ENCODE measurements at places on chromosomes 4 and X.

- no peak for DNase-seq
Measured at GRCh38 chr4:188444500-188444899, 305.3 kb downstream of the TRIML1 start.

GRCh38 chr4:11428231-11428898 is at the start of gene HS3ST1:
Gene HS3ST1 (minus strand): TSS chr4:11428894. CDS start chr4:11400005, 28,889 bp downstream.
- DNase-seq: no peak

GRCh38 chr4:1356181-1356998 is 9.4 kb downstream of the UVSSA start:
- peak; percentile 65 for DNase-seq

DNA sequence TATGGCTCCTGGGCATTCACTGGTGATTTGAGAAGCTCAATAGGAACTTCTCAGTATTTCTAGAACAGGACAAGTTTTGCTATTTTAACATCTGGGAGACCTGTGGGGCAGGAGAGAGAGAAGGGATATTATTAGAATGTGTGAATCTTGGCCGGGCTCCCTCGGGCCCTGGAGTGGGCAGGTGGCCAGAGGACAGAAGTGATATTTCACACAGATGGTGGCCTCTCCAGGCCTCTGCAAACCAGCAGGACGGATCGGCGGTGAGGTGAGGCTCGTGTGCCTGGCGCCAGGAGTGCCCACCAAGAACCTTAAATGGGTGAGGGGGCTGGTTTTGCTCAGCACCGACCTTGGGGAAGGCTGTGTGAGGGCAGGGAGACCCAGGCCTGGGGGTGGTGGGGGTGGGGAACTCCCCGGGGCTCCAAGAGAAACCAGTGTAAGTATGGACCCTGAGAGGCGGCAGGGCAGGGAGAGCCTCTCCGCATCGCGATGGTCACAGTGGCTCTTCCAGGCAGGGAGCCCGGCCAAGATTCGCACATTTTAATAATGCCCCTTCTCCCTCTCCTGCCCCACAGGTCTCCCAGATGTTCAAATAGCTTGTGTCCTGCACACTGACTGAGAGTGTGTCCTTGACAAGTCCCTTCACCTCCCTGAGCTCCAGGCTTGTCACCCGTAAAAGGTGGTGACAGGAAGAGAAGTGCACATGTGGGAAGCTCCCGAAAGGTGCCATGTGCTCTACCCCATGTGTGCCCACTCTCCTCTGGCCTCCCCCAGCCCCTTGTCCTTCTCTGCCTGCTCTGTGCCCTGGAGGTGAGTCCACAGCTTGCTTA is 64.9 kb downstream of the SORCS2 start:
- DNase-seq: no peak

DNA sequence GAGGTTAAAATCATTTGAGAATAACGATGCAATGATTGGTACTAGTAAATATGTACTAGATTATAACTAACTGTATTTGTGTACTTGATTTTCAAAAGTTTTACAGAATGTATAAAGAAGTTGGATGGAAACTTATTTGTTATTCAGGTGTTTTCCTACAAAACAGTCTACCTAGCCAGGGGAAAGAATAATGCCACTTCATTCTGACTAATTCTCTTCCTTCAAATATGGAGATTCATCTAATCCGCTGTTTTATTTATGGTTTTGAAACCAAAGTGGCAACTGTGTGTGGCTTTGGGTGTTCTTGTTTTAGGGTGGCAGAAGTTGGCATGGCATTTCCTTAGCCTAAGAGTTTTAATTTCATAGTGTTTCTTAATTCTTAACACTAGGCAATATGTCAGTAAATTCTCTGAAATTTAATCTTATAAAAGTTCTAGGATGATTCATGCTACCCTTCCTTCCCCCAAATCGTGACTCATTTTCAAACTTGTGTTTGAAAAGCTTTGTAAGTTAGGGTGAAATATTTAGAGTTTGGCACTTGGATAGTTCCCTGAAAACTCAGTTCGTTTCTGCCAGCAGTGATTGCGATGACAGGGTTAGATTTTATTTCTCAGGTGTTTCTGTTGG is 62.6 kb downstream of the DCLK2 start:
- DNase-seq: peak; percentile 77

DNA sequence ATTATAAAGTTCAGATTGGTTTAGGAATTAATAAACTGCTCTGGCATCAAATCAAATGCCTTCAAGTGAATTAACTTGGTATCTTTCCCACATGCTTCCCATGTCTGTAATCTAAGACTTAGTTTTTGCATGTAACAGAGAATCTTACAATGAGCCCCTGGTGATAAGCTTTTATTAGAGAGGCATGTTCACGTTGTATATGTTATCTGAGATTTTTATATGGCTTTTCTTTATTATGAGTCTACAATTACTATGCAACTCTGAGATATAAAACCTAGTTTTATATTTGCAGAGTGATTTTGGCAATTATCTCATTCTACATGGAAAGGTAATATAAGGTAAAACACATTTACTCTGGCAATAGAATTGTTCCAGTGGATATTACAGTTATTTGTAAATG is 1578.4 kb upstream of the IGFBP7 start:
- no peak for DNase-seq

DNA sequence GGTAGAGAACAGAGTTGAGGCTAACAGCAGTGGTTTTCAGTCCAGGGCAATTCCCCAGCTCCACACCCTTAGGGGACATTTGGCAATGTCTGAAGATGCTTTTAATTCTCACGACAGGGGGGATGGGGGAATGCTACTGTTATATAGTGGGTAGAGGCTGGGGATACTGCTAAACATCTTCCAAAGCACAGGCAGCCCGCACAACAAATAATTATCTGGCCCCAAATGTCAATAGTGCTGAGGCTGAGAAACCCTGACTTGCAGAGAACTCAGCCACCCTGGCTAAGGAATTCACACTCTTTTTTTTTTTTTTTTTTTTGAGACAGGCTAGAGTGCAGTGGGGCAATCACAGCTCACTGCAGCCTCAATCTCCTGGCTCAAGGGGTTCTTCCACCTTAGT is 60.6 kb downstream of the POLR2B start:
- no peak for DNase-seq

DNA sequence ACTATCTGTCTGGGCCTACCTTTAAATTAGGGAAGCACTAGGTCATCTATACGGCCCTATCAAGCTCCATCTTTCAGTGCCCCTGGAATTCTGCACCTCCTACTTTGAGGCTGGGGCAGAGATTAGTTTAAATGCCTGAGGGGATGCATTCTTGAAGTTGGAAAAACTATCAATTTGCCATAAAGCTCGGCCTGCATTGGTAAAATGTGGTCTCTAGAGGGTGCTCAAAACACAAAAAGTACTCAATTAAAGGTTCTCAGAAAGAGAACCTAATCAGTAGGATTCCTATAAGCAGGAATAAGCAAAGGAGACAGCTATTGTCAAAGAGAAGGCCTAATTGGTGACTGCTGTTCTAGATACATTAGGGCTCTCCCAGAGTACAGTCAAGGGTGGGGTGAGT is 111.7 kb downstream of the AMER1 start:
- peak; percentile 25 for DNase-seq

DNA sequence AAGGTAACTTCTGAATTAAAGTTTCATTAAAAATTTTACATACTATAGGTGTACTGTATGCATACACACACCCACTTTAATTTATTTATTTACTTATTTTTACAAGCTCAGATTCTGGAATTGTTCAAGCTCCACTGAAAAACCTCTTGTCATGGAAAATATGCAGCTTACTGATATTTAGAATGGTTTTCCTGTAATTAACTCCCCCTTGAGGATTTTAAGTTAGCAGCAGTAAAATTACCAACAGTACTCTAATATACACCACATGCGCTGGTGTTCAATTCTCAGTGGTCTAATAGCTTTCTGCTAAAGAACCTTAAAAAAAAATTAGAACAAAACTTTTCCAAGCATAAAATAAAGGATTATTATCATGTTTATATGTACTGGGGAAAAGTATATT is 12.0 kb downstream of the MAB21L2 start:
- DNase-seq: peak; percentile 27

DNA sequence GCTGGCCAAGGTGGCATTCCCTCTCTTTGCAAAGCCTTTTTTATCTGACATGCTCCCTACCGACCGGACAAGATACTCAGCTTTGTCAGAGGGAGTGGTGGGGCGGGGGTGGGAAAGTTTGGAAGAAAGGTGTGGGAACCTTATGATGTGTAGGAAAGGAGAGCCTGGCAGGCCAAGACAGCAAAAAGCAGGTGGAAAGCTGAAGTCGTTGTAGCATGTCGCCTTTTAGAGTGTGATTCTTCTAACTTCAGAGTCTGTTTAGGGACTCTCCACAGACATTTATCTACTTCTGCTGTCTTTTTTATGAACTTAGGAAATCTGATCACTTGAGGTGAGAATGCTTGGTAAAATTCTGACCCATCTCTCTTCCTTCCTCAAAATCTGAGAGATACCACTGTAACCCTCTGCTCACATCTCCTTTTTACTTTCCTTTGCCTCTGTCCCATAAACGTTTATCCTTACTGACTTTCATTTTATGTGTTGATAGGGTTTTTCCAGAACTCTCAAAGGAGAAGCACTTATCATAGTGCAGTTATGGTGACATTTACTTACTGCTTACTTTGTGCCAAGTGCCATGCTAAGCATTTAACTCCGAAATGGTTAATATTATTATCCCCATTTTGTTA is 8.2 kb upstream of the RUFY3 start:
- no peak for DNase-seq

GRCh38 chr4:42671431-42672194 is 14.7 kb upstream of the ATP8A1 start:
- no peak for DNase-seq

DNA sequence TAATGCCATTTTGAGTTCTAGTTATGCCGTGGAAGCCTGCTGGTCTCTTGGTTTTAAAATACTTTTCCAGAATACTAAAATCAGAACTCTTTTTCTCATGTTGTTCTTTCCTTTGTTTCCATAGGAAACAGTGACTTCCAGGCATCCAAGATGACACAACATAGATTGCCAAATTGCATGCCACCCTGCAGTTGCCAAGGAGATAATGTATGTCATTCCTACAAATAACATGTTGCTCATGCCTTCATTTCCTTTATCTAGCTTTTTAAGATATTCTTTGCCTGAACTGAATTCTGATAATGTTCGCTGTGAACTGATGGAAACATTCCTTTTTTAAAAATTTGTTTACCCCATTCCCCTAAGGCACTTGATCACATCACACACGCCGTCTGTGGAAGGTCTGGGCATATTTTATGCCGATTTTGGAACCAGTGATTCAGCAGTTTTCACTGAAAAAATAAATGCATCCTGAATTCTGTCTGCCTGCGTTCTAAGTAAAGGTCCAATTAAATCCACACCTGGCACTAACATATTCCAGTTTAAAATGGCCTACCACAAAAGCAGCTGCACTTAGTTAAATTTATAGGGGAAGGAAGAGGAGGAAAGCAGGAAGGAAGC is 38.0 kb upstream of the COX7B2 start:
- peak; percentile 47 for DNase-seq

GRCh38 chr4:93814722-93815121 is 13.8 kb upstream of the ATOH1 start:
- DNase-seq: no peak

DNA sequence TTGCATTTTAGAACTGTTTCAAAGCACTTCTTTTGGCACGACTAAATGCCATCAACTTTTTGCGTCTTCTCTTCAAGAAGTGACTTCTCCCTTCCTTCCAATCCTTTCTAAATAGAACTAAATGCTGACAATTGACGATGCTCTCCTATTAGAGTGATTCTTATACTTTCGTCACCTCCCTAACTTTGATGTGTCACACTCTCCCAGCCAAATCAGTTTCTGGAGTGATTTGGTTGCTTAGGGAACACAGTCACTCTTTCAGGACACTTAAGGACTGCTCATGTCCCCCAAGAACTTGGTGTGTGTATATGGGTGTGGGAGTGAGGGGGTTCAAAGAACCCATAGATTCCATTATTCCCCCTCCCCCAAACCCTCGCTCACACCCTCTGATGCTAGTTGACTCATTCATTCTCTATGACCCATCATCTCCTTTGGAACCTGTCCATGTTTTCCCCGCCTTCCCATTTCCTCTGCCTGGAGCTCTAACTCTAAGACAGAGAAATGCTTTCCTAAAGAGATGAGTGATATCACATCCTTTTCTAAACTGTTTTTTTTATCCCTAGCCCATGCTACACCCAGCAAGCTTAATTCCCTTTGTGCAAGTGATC is 26.8 kb upstream of the AREG start:
- peak; percentile 92 for DNase-seq

DNA sequence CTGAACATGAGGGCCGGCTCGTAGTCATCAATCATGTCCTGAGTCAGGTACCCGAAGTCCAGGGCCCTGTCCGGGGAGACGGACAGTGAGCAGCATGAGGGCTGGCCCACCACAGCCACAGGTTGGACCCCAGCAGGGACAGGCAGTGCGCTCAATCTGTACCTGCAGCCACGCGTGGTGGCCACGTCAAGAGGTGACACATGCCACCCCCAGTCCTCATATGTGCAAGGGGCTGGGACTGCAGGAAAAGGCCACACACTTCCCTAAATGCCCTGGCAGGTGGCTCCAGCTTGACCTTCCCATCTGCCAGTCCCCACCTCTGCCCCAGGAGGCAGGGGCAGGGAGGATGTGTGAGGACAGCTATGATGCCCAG is 73.8 kb upstream of the MXD4 start:
- DNase-seq: no peak

DNA sequence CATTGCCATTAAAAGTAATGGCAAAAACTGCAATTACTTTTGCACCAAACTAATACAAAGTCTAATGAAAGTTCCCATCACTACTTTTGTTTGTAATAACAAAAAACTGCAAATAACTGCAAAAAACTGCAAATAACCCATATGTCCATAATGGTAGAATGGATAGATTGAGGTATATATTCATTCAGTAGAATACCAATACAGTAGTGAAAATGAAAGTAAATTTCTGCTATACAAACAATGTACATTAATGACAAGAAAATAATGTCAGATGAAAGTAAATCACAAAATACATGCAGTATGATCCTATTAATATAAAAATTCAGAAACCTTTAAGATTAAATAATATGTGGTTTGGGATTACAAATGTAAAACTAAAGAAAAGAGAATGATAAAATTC is 41.3 kb upstream of the CEP135 start:
- no peak for DNase-seq

DNA sequence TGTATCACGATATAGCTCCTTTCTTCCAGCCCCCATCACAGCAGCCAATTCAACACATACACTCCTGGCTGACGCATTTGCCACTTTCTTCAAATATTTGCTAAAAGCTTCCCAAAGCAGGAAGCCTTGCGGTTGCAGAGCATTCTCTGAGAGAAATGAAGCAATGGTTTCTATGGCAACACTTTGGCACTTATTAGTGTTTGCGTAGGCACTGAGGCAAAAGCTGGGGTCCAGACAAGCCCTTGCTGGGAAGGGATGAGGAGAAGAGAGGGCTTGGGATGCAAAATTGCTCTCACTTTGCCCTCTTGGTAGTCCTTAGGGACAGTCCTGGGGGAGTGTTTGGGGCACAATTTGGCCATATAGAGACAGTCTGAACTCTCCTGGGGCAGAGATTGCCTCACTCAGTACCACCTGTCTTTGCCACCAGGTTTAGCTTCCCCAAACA is 55.0 kb upstream of the PAK3 start:
- peak; percentile 93 for DNase-seq

Data from ELR (cell line).